ENCODE measurements at places on chromosomes 2 and 18.

- DNase-seq: no peak
Observed at GRCh38 chr2:239538357-239539052, 137.7 kb upstream of the HDAC4 start.

- no peak for DNase-seq
Observed at GRCh38 chr2:16285813-16286510, 345.6 kb downstream of the MYCN start.

- DNase-seq: no peak
Observed at GRCh38 chr2:45435316-45435715, 175.8 kb downstream of the SRBD1 start.

- no peak for DNase-seq
Observed at GRCh38 chr2:238645095-238645494, 202.8 kb upstream of the TWIST2 start.

- DNase-seq: no peak
Observed at GRCh38 chr2:11016735-11017388, 105.1 kb downstream of the KCNF1 start.

- no peak for DNase-seq
Observed at GRCh38 chr2:127097841-127098651, 8.9 kb downstream of the BIN1 start.

DNA sequence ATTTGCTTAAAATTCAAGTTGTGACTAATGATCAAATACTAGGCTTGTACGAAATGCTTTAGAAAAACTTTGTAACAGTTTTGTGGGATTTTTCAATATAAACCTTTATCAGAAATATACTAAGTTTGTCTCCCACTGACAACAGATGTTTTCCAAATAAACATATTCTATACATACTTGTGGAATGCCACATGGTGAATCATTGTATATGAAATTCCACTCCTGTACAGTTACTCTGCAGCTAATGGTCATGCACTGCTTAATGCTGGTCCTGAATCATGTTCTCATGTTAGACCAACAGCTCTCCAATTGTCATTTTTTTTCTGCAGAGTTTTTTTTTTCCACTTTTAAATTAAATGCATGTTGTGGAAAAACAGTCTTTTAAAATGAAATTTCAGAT lies 90.1 kb downstream of the DPP4 start:
- DNase-seq: no peak

GRCh38 chr2:145841973-145842372 lies 1322.1 kb upstream of the ZEB2 start:
- DNase-seq: no peak

GRCh38 chr2:176613323-176613987 lies 344.2 kb downstream of the MTX2 start:
- DNase-seq: no peak

- DNase-seq: no peak
Observed at GRCh38 chr2:149653831-149654445, 66.4 kb upstream of the MMADHC start.

DNA sequence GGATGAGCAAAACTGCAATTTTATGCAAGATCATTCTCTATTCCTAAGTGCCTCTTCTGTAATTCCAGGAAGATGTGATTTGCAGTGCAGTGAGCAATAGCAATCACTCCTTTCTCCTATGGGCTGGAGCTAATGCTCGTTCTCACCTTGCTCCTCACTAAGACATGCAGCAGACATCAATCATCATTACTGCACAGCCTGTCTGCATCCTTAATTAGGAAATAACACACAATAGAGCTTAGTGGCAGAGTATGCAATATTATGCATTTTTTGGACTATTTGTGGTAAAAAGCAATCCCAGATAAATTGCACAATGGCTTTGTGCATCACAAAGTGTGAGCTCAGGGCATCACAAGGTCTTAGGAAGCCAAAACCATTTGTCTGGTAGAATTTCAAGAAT lies 32.6 kb upstream of the RAPH1 start:
- DNase-seq: no peak

DNA sequence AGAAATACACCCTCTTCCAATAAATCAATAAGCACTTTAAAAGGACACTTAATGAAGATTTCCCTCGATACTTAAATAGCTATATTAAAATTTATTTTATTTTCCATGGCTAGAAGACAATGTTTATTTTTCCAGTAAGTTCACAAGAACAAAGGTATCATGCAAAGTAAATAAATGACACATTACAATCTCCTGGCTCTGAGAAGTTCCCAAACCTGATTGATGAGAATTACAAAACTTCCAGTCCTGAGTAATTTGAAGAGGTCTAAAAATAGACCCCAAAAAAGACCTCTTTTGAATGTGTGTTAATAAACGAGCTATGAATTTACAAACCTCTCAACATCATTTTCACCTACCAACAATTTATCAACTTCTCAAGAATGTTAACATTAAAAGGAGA lies 1.5 kb upstream of the PEX13 start:
- no peak for DNase-seq

DNA sequence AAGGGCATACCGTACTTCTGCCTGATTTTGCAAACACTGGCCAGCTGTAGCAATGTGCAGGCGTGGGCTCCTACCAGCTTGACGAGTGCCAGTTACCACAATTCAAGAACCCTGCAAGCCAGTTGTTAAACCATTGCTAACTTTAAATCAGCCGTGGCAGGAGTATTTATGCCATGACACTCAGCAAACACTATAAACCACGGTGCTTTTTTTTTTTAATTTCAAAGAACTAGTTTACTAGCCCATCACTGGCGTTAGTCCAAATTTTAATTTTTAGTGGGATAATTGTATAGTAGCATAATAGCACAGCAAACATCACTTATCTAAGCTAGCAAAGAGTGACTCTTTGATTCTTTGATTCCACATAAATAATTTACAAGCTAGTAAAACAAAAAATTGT lies 111.1 kb downstream of the COL4A4 start:
- no peak for DNase-seq

- peak; percentile 25 for DNase-seq
Observed at GRCh38 chr2:15808944-15809343, 131.4 kb upstream of the MYCN start.

- no peak for DNase-seq
Observed at GRCh38 chr2:25587361-25587760, 86.0 kb downstream of the DTNB start.

DNA sequence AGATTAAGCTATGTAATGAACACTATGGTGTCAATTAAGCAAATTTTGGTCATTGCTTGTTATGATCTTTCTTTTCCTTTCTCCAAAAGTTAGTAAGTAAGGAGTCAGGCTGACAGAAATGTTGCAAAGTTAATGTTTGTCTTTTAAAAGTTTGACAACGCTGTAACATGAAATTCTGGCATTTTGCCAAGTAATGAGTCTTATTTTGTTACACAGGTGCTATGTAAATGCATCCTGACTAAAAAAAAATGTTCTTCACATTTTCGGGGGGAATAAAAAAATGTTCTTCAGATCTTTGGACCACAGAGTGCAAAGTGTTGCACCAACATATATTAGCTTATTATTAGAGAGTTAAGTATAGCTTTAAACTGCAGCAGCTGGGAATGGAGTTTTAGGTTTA lies 54.8 kb upstream of the PROKR1 start:
- DNase-seq: no peak

DNA sequence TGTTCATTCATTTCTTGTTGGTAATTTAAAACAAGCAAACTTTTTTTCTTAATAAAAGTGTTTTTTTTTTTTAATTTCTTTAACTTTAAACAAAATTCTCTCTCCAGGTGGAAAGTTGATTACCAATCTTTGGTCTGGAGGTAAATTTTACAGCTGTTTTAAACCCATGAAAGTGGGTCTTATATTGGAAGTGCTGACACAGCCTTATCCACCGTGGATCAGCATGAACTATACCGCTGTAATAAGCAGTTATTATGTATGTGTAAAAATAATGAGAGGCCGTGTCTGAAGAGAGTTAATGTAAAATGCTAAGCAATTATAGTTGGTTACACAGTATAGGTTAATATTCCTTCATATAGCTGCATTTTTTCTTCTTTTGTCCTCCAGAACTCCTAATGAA lies 378.1 kb upstream of the ATP5MC3 start:
- no peak for DNase-seq

GRCh38 chr2:177296040-177296439 lies 31.5 kb upstream of the NFE2L2 start:
- no peak for DNase-seq

DNA sequence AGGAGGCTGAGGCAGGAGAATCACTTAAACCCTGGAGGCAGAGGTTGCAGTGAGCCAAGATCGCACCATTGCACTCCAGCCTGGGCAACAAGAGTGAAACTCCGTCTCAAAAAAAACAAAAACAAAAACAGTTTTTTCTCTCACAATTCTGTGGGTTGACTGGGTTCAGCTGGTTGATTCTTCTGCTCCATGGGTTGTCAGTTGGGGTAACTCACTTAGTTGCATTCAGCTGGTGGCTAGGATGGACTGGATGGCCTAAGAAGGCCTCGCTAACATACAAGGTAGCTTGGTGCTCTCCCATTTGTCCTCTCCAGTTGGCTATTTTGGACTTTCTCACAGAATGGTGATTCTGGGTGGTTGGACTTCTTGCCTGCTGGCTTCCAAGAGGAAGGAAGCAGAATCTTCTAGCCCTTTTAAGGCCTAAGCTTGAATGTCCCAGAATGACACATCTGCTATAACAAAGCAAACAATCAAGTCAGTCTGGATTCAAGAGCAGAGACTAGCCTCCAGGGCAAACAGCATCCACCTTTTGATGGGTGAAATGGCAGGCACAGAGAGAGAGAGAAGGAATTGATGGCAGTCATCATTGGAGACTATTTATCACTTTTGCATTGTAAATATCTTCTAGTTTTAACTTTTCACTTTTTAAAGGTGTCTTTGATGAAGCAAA lies 17.9 kb downstream of the LAMA3 start:
- DNase-seq: no peak

DNA sequence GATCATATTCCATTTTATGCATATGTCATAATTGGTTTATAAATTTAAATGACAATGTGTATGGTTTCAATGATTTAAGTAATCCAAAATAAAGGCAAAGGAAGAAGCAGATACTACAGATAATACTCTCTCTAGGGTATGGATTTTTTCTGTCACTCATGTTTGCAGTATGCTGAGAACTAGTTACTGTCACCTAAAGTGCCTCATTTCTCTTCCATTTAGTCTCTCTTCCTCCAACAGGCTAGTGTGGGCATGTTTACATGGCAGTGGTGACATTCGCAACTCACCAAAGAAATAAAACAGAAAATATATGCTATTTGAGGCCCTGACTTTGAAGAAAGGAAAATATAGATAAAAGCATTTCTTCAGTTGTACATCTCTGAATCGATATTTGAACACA lies 1460.4 kb upstream of the ZEB2 start:
- no peak for DNase-seq

- no peak for DNase-seq
Observed at GRCh38 chr2:139162957-139163356, 382.8 kb upstream of the NXPH2 start.

DNA sequence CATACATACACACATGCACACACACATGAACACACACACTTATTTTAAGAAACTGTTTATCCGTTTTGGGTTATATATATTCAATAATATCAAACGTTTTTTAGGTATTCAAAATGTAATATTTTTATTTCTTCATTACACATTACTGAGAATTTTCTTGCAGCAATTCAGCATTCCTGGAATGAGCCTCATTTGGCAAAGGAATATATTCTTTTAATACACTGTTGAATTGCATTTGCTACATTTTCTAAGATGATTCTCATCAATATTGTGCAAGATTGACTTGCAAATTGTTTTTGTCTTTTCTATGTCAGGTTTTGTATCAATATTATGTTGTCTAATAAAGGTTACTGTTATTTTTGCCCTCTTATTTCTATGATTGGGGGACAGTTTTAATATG lies 276.1 kb upstream of the CYP26B1 start:
- DNase-seq: no peak

DNA sequence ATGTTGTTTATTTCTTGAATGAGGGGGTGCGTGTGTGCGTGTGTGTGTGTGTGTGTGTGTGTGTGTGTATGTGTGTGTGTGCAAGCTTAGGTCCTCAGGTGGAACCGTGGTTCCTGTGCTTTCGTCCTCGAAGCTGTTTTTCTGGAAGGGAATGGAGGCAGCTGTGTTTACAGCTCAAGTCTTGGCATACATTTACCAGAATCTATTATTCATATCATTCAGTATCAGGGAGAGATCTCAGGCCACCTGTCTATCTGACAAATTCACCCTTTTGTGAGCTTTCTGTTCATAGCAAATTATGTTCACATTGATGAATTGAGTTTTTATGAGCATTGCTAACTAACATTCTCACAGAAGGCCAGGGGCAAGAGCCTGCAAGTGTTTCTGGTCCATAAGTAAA lies 550.4 kb downstream of the ARHGAP15 start:
- no peak for DNase-seq

DNA sequence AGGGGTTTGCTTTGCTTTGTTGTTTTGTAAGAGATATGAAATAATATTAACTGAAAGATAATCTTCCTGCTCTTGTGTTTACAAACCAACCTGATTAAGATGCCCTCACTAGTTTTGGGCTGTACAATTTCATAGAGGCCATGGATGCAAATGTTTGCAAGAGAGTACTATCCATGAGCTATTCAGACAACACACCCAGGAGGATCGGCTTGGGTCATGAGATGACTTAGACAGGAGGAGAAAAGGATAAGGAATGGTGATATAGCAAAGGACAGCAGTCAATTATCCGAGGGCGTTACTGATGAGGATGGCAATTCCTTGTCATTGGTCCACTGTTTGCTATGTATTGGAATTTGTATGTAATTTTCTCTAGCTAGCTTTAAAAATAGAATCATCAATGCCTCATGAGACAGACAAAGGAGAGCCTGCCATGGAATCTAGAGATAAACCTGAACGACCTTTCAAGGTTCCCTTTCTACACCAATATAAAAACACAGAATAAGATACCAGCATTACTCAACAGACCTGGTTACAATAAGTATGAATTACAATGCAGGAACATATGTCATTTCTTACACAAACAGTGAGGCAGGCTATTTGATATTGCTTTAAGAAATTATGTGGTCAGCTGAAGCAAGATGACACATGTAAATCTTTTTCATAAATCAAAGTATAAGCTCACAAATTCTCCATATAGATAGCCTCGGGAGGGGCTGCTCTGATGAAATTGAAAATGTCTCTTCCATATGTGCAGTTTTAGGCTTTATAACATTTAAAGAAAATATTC lies 54.4 kb upstream of the SOS1 start:
- DNase-seq: no peak

GRCh38 chr2:101149241-101150192 lies 1.7 kb downstream of the TBC1D8 start:
- no peak for DNase-seq

- no peak for DNase-seq
Observed at GRCh38 chr2:27007416-27008374, 25.1 kb upstream of the TMEM214 start.

GRCh38 chr18:24535527-24536295 lies 75.3 kb downstream of the HRH4 start:
- no peak for DNase-seq

- DNase-seq: no peak
Observed at GRCh38 chr2:176193048-176193447, 4.6 kb downstream of the HOXD1 start.
